Diencephalon (tissue), 1 donor: ENCODE measurements at places on chromosomes 1 and 21. TPM values are rescaled to one million over a fixed set of nuclear protein-coding genes. Genes with fewer than 3 reads are reported as not detected.

The CFH gene
- total RNA-seq: 12.2 TPM

The KRTAP19-1 gene
- total RNA-seq: not detected

The SLC26A9 gene
- total RNA-seq: not detected

The KRTAP22-2 gene
- not detected for total RNA-seq

The DDAH1 gene
- 158 TPM for total RNA-seq

The DTL gene
- 5.5 TPM for total RNA-seq

The KRTAP20-4 gene
- total RNA-seq: not detected

The C1orf210 gene
- not detected for total RNA-seq

The HPCA gene
- total RNA-seq: 83.5 TPM

The KIFAP3 gene
- total RNA-seq: 234 TPM

The TRIM63 gene
- not detected for total RNA-seq

The PSMG1 gene
- total RNA-seq: 34.1 TPM

The RHOU gene
- 14.1 TPM for total RNA-seq

The SLAMF6 gene
- total RNA-seq: not detected

The F13B gene
- total RNA-seq: not detected

The LCA5L gene
- 1.2 TPM for total RNA-seq

The PLEKHG5 gene
- total RNA-seq: 23.1 TPM

The NBPF10 gene
- 0.92 TPM for total RNA-seq

The S100A5 gene
- total RNA-seq: not detected

The DLGAP3 gene
- total RNA-seq: 23.8 TPM

The PTGFR gene
- total RNA-seq: 4.6 TPM

The BLZF1 gene
- 33.9 TPM for total RNA-seq

The OR6K3 gene
- total RNA-seq: not detected

The SLC45A1 gene
- total RNA-seq: 10.8 TPM

The TRAPPC10 gene
- total RNA-seq: 25.1 TPM

The DIO1 gene
- not detected for total RNA-seq

The COL6A2 gene
- 21.2 TPM for total RNA-seq

The KRTAP21-2 gene
- total RNA-seq: not detected

The ZBTB8A gene
- total RNA-seq: 25.8 TPM

The BRINP2 gene
- total RNA-seq: 31.6 TPM

The TPTE gene
- total RNA-seq: not detected

The BRINP3 gene
- 117 TPM for total RNA-seq

The SPATC1L gene
- 10.4 TPM for total RNA-seq

The SPRR2D gene
- total RNA-seq: not detected

The MAGI3 gene
- total RNA-seq: 37.8 TPM

The SAMD13 gene
- total RNA-seq: 7.8 TPM

The HSD3B1 gene
- not detected for total RNA-seq

The HAO2 gene
- total RNA-seq: not detected

The CNR2 gene
- not detected for total RNA-seq

The RIMS3 gene
- 49.6 TPM for total RNA-seq

The SHISA4 gene
- total RNA-seq: 48.0 TPM

The L1TD1 gene
- total RNA-seq: 0.23 TPM

The AMY1C gene
- total RNA-seq: not detected

The BTBD8 gene
- 93.0 TPM for total RNA-seq

The LMX1A gene
- total RNA-seq: 3.7 TPM

The GJB4 gene
- not detected for total RNA-seq

The RPE65 gene
- total RNA-seq: 2.1 TPM

The SLAMF9 gene
- total RNA-seq: not detected

The GPR37L1 gene
- 6.5 TPM for total RNA-seq

The PLD5 gene
- 6.0 TPM for total RNA-seq

The RGS18 gene
- total RNA-seq: 1.8 TPM

The SLC30A10 gene
- total RNA-seq: 26.3 TPM

The A3GALT2 gene
- not detected for total RNA-seq

The RNF2 gene
- 88.6 TPM for total RNA-seq

The S100A4 gene
- 3.2 TPM for total RNA-seq
